ENCODE measurements at places on chromosomes 4 and X.

DNA sequence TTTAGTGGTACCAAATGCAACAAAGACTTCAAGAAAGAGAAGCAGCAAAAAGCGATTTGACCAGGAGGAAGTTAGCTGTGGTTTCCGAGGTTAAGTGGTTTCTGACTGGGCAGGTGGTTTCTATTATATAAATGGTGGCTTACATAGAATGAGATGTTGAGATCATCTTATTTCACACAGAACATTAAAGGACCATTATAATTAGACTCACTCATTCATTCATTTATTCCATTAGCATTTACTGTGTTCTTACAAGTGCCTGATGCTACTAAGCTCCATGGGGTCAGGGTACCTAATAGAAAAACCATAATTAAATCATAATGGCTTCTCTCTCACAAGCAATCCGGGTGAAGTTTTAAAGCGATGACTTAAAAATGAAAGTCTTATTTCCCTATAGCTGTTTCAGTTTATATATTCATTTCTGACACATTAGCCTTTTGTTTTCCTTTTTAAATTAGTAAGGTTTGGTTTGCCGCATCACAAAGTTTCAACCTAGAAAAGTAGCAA is 10.6 kb downstream of the TSPAN6 start:
- H3K36me3 ChIP-seq: no peaks in the 10 kb centered on the region
- no peak for DNase-seq
- H3K27ac ChIP-seq: no peak overlapping the region
- no peak overlapping the region for H3K4me3 ChIP-seq

GRCh38 chrX:12229986-12230385 is 91.7 kb downstream of the FRMPD4 start:
- DNase-seq: no peak
- H3K36me3 ChIP-seq: no peaks in the 10 kb centered on the region
- H3K27ac ChIP-seq: no peak overlapping the region
- H3K4me1 ChIP-seq: no peaks in the 10 kb centered on the region

DNA sequence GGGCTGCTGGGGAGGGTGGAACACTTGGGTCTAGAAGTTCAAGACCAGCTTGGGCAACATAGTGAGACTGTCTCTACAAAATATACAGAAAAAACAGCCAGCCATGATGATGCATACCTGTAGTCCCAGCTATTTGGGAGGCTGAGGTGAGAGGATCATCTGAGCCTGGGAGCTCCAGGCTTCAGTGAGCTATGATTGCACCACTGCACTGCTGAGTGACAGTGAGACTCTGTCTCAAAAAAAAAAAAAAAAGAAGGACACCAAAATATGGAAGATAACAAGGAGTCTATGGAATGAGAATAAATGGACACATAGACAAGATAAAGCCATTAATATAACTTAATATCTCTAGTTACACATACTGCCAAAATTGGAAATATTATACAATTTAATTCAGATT is 62.7 kb upstream of the IL15 start:
- no peak for DNase-seq
- H3K36me3 ChIP-seq: no peaks in the 10 kb centered on the region
- H3K27ac ChIP-seq: no peak overlapping the region
- H3K4me3 ChIP-seq: no peak overlapping the region

DNA sequence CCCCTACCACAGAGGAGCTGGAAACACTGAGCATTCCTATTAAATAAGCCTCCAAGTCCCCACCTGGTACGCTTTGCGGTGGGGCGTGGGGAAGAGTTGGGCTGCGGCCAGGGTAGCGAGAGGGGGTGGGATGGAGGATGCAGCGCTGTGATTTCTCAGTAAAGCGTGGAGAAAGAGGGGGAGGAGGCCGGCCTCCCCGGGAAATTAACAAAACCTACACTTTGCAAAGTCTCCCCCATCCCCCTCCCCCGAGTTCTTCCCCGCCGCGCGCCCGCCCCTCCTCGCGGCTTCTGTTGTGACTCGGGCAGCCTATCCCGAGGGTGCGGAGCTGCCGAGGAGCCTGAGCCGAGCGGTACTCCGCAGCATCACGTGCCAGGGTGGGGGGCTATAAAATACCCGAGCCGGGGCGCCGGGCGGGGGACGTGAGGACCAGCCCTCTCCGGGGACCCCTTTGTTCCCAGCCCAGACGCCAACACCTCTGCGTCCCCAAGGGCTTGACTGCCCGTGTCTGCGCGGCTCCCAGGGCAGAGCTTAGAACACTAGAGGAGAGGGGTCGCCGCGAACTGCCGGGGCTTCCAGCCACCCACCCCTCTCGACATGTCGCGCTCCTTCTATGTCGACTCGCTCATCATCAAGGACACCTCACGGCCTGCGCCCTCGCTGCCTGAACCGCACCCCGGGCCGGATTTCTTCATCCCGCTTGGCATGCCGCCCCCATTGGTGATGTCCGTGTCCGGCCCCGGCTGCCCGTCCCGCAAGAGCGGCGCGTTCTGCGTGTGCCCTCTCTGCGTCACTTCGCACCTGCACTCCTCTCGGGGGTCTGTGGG is at the start of gene GSX2:
GSX2 (plus strand) TSS at position 416 of the 827 bp plus-strand sequence; CDS start at position 598, 182 bp downstream.
- no peaks in the 10 kb centered on the region for H3K36me3 ChIP-seq
- no peak within 1 kb of the TSS for H3K27ac ChIP-seq
- H3K4me1 ChIP-seq: peaks cover 9% of the 10 kb centered on the region

DNA sequence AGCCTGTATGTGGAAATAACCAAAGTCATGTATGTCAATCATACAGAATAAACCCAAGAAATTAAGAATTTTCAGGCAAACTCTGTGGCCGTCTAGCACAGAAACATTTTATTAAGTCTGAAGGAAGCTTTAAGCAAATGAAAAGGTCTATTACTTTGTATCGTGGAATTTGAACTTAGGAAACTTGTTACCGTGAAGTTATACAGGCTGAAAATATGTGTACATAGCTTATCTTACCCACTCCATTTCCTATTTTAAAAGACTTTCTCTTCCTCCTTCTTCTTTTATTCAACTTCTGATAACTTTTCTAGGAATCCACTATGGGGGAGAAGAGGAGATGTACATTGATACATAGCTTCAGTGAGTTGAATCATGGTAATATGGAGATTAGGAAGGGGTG is 108.3 kb downstream of the AGTR2 start:
- no peak overlapping the region for H3K27ac ChIP-seq
- no peaks in the 10 kb centered on the region for H3K27me3 ChIP-seq
- H3K36me3 ChIP-seq: no peaks in the 10 kb centered on the region
- DNase-seq: no peak

GRCh38 chr4:155693015-155693663 is 26.5 kb downstream of the GUCY1A1 start:
- H3K27ac ChIP-seq: peak overlapping the region; percentile 65
- peak; percentile 76 for DNase-seq
- H3K27me3 ChIP-seq: no peaks in the 10 kb centered on the region
- H3K36me3 ChIP-seq: no peaks in the 10 kb centered on the region
- H3K4me1 ChIP-seq: peaks cover 16% of the 10 kb centered on the region

- no peaks in the 10 kb centered on the region for H3K36me3 ChIP-seq
- no peak overlapping the region for H3K27ac ChIP-seq
- H3K4me3 ChIP-seq: no peak overlapping the region
- no peaks in the 10 kb centered on the region for H3K4me1 ChIP-seq
Measured at GRCh38 chr4:22410645-22411247, 105.1 kb downstream of the ADGRA3 start.
